ENCODE measurements at places on chromosomes 11 and 22.
A peak's percentile ranks its signal among the peaks of the same experiment; 100 is the strongest.

- DNase-seq: no peak
These were observed 61.8 kb downstream of the UBASH3B start for GRCh38 chr11:122717264-122717867.

- no peak for DNase-seq
These were observed 2.4 kb upstream of the TNNT3 start for GRCh38 chr11:1916986-1917522.

DNA sequence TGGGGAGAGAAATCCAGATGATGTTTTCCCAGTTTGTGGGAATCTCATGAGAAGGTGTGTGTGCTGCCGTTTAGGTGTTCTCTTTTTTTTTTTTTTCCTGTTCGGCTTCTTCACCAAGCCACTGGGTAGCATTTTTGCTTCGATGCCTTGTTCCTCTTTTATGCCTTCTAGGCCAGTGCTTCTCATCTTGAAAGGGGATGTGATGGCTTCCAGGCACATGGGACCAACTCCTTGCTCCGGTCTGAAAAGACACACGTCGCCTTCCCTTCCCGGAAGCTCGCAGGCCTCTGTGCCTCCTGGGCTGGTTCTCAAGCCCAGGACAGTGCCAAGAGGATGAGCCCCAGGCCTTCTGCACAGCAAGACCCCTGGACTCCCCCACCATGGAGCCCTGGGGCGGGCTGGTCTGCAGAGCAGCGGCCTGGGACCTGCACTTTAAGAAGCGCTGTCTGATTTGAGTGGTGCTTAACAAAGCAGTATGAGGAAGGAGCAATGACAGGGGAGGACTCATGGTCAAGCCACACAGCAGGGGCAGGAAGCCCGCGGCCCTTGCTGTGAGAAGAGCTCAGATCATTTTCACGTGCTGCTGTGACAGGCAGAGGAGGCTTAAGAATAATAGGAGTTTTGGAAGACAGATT, 158.8 kb downstream of the MPPED1 start:
- DNase-seq: no peak

DNA sequence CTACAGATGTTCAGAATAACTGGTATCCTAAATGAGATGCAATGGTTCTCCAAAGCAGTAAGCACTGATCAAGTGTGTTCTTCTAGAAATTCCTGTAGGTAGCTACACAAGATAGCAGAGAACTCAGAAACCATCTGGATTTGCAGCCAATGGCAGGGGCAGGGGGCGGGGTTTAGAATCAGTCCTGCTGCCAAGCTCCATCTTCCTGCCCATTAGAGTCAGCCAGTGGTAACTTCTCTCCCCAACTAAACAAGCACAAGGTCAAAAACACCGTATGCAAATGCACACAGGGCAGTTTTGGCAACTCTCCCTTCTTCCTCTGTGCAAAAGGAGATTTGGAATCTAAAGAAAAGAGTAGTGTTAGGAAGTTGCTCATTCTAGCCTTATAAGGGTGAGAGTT, 237.5 kb upstream of the CCDC90B start:
- DNase-seq: peak; percentile 75

All from A673 (cell line).